ENCODE measurements at places on chromosomes 3 and 15.

GRCh38 chr15:91855684-91856489 lies 2.4 kb downstream of the SLCO3A1 start:
- no peak for DNase-seq

DNA sequence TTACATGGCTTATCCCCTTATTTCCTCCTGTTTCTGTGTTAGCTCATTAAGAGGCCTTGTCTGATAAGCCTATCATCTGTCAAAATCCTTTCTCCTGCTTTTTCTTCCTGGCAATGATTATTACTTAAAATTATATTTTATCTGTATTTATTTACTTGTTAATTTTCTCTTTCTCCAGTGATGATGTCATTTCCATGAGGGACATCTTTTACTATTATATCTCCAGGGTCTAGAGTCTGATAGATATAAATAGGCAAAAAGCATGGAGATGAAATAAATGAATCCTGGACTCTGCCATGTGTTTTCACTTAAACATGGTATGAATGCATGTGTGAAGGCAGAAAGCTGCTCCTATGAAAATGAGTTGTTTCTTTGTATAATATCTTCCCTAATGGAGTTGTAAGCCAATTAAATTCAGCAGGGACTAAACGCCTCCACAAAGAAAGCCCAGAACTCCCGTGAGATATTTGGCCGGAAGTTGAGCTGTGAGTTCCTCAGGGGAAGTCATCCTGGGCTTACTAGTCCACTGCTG lies 375.2 kb downstream of the TUSC7 start:
- DNase-seq = no peak

- DNase-seq = no peak
Observed at GRCh38 chr3:39605837-39606236, 138.4 kb downstream of the MOBP start.

GRCh38 chr3:14353502-14353901 lies 48.9 kb upstream of the SLC6A6 start:
- no peak for DNase-seq

DNA sequence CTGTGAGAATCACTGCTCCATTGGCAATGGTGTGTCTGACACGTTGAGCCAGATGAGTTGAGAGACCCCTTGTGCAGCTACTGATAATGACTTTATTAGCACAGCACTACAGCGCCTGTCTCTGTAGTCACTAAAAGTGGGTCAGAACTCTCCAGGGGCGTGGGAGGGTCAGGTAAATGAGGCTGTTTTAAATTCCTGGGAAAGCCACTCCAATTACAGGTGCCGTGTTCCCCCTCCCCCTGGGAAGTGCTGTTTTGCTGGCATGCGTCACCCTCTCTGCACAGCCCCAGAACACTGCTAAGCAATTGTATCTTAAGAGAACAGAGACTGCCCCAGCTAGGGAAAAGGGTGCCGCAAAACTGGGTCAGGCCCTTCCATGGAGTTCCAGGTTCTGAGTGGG lies 21.5 kb upstream of the CPNE9 start:
- no peak for DNase-seq

- no peak for DNase-seq
Observed at GRCh38 chr15:51318382-51319150, 19.8 kb downstream of the CYP19A1 start.

- no peak for DNase-seq
Observed at GRCh38 chr15:54577476-54578250, 599.4 kb downstream of the UNC13C start.

- DNase-seq = no peak
Observed at GRCh38 chr3:168991803-168992202, 671.7 kb downstream of the MECOM start.
